Calu3 (cell line): ENCODE measurements at places on chromosomes 2 and 18. TPM values are rescaled to one million over a fixed set of nuclear protein-coding genes. Genes with fewer than 3 reads are reported as not detected.

GRCh38 chr2:225156853-225157451 lies 114.7 kb upstream of the DOCK10 start:
- H3K36me3 ChIP-seq: no peaks in the 10 kb centered on the region
- H3K4me3 ChIP-seq: no peak overlapping the region
- DNase-seq: no peak
- no peaks in the 10 kb centered on the region for H3K4me1 ChIP-seq
- no peaks in the 10 kb centered on the region for H3K27me3 ChIP-seq

COBLL1 gene
- 44.9 and 56.9 TPM in 2 replicates for total RNA-seq

C2orf81 gene
- total RNA-seq: 4.0 and 5.7 TPM in 2 replicates

DNA sequence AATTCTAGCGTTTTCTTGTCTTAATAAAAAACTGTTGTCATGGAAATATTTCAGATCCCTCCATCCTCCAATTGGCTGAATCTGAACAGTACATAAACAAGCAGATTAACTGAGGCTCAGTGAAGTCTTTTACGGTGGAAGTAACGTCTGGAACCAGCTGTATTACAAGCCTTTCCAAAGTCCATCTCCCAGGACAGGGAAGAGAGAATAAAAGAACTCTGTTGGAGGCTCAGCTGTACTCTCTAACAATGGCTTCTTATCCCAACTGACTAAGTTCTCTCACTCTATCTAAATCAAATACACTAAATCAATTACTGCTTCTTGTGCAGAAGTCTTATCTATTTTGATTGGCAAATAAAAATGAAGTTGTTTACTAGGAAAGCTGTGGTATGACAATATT lies 19.9 kb upstream of the NEDD4L start:
- H3K4me3 ChIP-seq: no peak overlapping the region
- no peak overlapping the region for H3K27ac ChIP-seq
- DNase-seq: no peak

GRCh38 chr2:219530048-219530963 lies 13.3 kb downstream of the CHPF start:
- DNase-seq: peak; percentile 95
- H3K4me3 ChIP-seq: no peak overlapping the region
- H3K27me3 ChIP-seq: peaks cover 88% of the 10 kb centered on the region
- H3K36me3 ChIP-seq: no peaks in the 10 kb centered on the region
- H3K27ac ChIP-seq: no peak overlapping the region

GRCh38 chr2:157625296-157625695 lies 3.4 kb downstream of the ACVR1C start:
- no peak for DNase-seq
- no peak overlapping the region for H3K4me3 ChIP-seq
- no peaks in the 10 kb centered on the region for H3K27me3 ChIP-seq
- no peak overlapping the region for H3K27ac ChIP-seq
- H3K4me1 ChIP-seq: peaks cover 8% of the 10 kb centered on the region
- H3K36me3 ChIP-seq: peaks cover 18% of the 10 kb centered on the region

ACMSD gene
- total RNA-seq: not detected in 2 replicates

CASP8 gene
- 67.1 and 87.6 TPM in 2 replicates for total RNA-seq

- no peak overlapping the region for H3K27ac ChIP-seq
- H3K4me3 ChIP-seq: no peak overlapping the region
- H3K4me1 ChIP-seq: no peaks in the 10 kb centered on the region
- peaks cover 35% of the 10 kb centered on the region for H3K27me3 ChIP-seq
Measured at GRCh38 chr2:128638341-128639119, 319.9 kb upstream of the HS6ST1 start.

DNA sequence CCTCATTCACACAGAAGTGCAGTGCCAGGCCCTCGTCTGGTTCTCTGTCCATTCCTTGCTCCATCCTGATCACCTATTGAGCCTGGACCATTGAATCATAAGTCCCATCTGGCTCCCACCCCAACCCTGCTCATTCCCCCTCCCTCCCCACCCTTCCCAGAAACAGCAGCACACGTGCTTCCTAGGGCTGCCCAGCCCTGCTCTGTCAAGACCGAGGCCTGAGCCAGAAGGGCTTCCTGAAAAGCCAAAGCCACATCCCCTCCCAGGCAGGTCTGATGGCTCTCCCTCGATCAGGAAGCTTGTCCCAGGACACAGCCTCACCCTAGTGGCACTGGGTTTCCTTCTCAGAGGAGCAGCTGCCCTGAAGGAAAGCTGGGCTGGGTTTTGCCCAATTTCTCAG lies 79.8 kb upstream of the FZD7 start:
- H3K4me3 ChIP-seq: no peak overlapping the region
- H3K27ac ChIP-seq: no peak overlapping the region
- DNase-seq: no peak

DUSP28 gene
- 5.1 and 8.5 TPM in 2 replicates for total RNA-seq

GRCh38 chr18:46281185-46282176 lies 177.3 kb downstream of the HAUS1 start:
- H3K4me1 ChIP-seq: peaks cover 17% of the 10 kb centered on the region
- no peak overlapping the region for H3K4me3 ChIP-seq
- peak; percentile 79 for DNase-seq
- H3K36me3 ChIP-seq: peaks cover 4% of the 10 kb centered on the region

DNA sequence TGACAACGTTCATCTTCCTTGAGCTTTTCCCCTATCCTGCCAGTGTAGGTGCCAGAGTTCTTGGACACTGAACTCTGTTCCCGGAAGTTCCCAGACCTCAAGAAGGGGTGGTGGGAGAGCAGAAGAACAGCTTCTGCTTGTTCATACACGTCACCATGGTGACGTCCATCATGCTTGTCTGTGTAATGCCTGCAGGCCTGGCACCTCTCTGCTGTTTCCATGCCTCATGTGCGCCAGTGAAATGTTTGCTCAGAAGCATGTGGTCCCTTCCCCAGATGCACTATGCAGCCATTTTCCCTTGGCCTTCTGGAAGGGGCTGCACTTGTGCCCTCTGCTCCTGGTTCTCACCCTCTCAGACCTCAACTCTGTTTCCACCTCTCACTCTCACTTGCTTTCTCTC lies 210.8 kb upstream of the NABP1 start:
- H3K27me3 ChIP-seq: no peaks in the 10 kb centered on the region
- H3K27ac ChIP-seq: no peak overlapping the region
- H3K4me1 ChIP-seq: no peaks in the 10 kb centered on the region

ADNP2 gene
- total RNA-seq: 13.8 and 14.3 TPM in 2 replicates

DNA sequence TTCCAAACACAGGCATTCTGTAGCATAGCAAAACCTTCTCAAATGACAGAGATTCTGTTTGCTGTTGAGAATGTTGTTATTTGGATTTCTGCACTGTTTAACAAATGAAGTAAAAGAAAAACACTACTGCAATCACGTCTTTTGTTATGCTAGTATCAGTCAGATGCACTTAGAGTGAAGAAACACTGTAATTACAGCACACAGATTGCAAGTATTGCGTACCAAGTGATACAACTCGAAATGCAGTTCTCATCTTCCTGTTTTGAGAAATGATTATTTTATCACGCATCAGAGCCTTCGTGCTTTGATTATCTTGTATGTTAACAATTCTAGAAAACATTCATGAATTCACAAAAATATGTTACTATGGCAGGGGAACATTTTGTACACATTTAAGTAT lies 41.8 kb upstream of the KLF11 start:
- H3K4me1 ChIP-seq: no peaks in the 10 kb centered on the region
- no peaks in the 10 kb centered on the region for H3K36me3 ChIP-seq
- H3K4me3 ChIP-seq: no peak overlapping the region
- H3K27me3 ChIP-seq: no peaks in the 10 kb centered on the region
- no peak for DNase-seq

DNA sequence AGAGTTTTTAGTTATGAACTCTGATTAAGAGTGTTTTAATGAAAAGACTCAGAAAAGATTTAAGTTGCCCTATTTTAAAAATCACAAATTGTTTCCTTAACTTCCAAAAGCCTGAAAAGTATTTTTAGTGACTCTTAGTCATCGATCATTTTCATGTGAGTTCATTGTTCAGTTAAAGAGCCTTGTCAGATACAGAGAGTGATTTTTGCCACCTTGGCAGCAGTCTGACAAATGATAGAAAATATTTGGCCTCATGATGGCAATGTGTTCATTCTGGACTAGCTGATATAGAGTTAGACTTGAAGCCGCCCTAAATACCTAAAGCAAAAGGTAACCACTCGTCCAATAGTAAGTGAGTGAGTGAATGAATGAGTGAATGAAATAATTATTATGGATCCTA lies 225.8 kb downstream of the CPS1 start:
- H3K27me3 ChIP-seq: no peaks in the 10 kb centered on the region
- DNase-seq: no peak
- H3K27ac ChIP-seq: no peak overlapping the region
- no peak overlapping the region for H3K4me3 ChIP-seq

DNA sequence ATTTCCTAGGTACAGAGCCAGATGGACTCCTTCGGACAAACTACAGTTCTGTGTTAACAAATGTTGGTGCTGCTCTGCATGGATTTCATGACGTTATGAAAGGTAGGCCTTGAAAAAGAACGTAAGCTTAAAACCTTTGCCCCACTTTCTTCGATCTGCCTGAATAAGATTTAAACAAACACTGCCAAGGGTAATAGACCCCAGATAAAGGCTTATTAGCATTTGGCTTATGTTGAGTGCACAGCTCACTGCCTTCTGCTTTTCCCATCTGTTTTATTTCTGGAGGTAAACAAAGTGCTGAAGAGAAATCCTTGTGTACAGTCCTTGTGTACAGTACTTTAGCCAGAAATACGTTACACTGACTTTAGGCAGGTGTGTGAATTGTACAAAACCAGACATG lies 50.0 kb upstream of the STON1 start:
- peaks cover 16% of the 10 kb centered on the region for H3K36me3 ChIP-seq
- H3K4me3 ChIP-seq: no peak overlapping the region
- DNase-seq: no peak

- DNase-seq: no peak
- no peaks in the 10 kb centered on the region for H3K27me3 ChIP-seq
- no peaks in the 10 kb centered on the region for H3K36me3 ChIP-seq
- H3K4me3 ChIP-seq: no peak overlapping the region
- no peak overlapping the region for H3K27ac ChIP-seq
Measured at GRCh38 chr2:44459739-44460138, 98.0 kb downstream of the CAMKMT start.

- H3K4me1 ChIP-seq: peaks cover 10% of the 10 kb centered on the region
- peaks cover 21% of the 10 kb centered on the region for H3K27me3 ChIP-seq
- peak within 1 kb of the TSS; percentile 68 for H3K4me3 ChIP-seq
- peak; percentile 8 for DNase-seq
Measured at GRCh38 chr2:166494140-166494624, at the start of gene SCN7A. Gene SCN7A, minus strand, starts transcription at chr2:166494249. Its CDS starts 16,553 bp downstream, at chr2:166477696.

DNA sequence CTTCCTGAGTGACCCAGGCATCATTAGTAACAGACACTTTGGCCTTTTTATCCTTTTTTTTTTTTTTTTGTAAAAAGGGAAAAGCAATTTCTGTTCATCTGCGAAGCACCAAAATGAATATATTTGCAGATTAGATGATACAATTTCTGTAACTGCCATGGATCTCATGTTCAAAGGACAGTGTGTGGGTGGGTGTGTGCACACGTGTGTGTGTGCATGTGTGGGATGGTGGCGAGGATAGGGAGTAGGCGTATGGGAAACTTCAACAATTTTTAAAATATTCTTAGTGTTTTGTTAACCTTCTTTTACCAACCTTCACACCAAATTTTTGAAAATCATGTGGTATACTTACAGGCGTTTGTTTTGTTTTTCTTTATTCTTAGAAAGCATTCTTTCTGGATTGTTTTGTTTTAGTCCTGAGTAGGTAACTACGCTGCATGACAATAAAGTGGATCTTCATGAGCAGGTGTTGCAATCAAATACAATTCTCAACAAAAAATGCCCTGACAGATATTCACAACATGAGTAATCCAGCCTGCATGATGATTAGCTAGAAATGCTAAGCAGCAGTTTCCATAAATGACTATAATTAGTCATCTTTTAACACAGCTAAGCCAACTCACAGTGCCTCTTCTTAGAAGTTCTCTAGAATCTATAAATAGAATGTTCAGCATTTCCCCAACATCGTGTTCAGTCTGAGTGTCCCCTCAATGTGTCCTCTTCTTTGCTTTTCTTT lies 53.5 kb upstream of the RMDN2 start:
- no peaks in the 10 kb centered on the region for H3K27me3 ChIP-seq
- H3K36me3 ChIP-seq: no peaks in the 10 kb centered on the region
- H3K4me1 ChIP-seq: peaks cover 78% of the 10 kb centered on the region
- H3K4me3 ChIP-seq: no peak overlapping the region
- no peak for DNase-seq

DNA sequence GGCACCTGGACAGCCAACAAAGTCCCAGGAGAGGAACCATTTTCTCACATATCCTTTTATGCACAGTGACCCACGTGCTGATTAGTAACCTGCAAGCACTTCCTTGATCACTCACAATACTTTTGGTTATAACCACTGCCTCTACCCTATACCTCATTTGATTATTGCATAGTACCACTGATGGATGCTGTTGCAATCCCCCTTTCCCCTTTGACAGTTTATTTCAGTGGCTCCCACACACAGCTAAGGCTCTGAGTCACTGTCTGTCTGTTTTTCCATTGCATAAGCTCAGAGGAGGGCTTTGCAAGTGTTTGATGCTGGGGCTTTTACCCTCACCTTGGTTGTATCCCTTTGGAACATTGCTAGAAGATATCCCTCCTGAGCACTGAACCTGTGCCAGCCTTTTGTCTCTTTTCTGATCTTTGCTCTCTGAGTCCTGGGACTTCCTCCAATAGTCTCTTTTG lies 101.7 kb upstream of the RBBP8 start:
- no peak overlapping the region for H3K4me3 ChIP-seq
- DNase-seq: no peak
- no peaks in the 10 kb centered on the region for H3K27me3 ChIP-seq

- no peaks in the 10 kb centered on the region for H3K4me1 ChIP-seq
- H3K27ac ChIP-seq: no peak overlapping the region
- no peak for DNase-seq
- H3K4me3 ChIP-seq: no peak overlapping the region
Measured at GRCh38 chr2:54429054-54429453, 27.1 kb upstream of the SPTBN1 start.

CNGA3 gene
- total RNA-seq: not detected in 2 replicates

DNA sequence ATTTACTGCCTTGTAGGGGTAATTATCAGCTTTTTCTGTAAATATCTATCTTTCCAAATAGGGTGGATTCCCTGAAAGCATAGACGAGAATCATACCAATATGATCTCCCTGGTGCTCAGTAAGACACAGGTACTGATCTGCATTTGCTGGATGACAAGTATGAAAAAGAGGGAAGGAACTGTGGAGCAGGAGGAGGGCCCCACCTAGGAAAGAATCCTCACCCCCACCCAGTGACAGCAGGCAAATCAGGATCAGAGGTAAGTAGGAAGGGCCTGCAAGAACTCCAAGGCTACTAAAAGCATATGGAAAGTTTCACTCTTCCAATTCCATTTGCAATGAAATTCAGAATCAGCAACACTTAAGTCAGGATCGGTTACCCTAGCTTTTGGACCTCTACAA lies 42.3 kb downstream of the METTL8 start:
- H3K36me3 ChIP-seq: no peaks in the 10 kb centered on the region
- peaks cover 21% of the 10 kb centered on the region for H3K4me1 ChIP-seq
- DNase-seq: no peak
- H3K27me3 ChIP-seq: no peaks in the 10 kb centered on the region
- H3K27ac ChIP-seq: no peak overlapping the region

SLC9A2 gene
- total RNA-seq: 5.7 and 5.9 TPM in 2 replicates

EFHD1 gene
- total RNA-seq: 0.27 and 0.47 TPM in 2 replicates

- no peaks in the 10 kb centered on the region for H3K4me1 ChIP-seq
- no peaks in the 10 kb centered on the region for H3K27me3 ChIP-seq
- H3K36me3 ChIP-seq: peaks cover 5% of the 10 kb centered on the region
- no peak for DNase-seq
- no peak overlapping the region for H3K4me3 ChIP-seq
Measured at GRCh38 chr2:8552293-8552801, 129.5 kb upstream of the ID2 start.

- no peak for DNase-seq
- H3K36me3 ChIP-seq: no peaks in the 10 kb centered on the region
- H3K27ac ChIP-seq: no peak overlapping the region
- H3K4me1 ChIP-seq: no peaks in the 10 kb centered on the region
- no peak overlapping the region for H3K4me3 ChIP-seq
Measured at GRCh38 chr2:3774336-3774735, 71.0 kb downstream of the DCDC2C start.
